ENCODE measurements at places on chromosomes 2 and 18. TPM values are rescaled to one million over a fixed set of nuclear protein-coding genes. Genes with fewer than 3 reads are reported as not detected.

Gene LRATD1
- total RNA-seq = 1.3 TPM

Gene MYL1
- total RNA-seq = not detected

Gene SCTR
- total RNA-seq = not detected

Gene VAMP5
- 106 TPM for total RNA-seq

Gene NHEJ1
- 18.6 TPM for total RNA-seq

Gene KCNG2
- 1.9 TPM for total RNA-seq

Gene PCARE
- total RNA-seq = not detected

Gene EGR4
- total RNA-seq = not detected

Gene ZDBF2
- 3.5 TPM for total RNA-seq

Gene CYP27C1
- total RNA-seq = not detected

Gene ITGB6
- total RNA-seq = 0.17 TPM

Gene PROM2
- total RNA-seq = 0.17 TPM

Gene SRD5A2
- total RNA-seq = not detected

Gene GPR55
- not detected for total RNA-seq

Gene SLC4A5
- total RNA-seq = under 0.01 TPM

Gene LIMS2
- total RNA-seq = 0.30 TPM

Gene HS6ST1
- 47.3 TPM for total RNA-seq

Gene KCNJ3
- not detected for total RNA-seq

Gene DSEL
- total RNA-seq = 18.0 TPM

Gene NTSR2
- not detected for total RNA-seq

Gene DSG4
- total RNA-seq = not detected

Gene CIDEA
- total RNA-seq = 0.84 TPM

Gene MC4R
- 0.15 TPM for total RNA-seq

Gene COLEC11
- total RNA-seq = 0.50 TPM

Gene ALLC
- not detected for total RNA-seq

Gene NETO1
- total RNA-seq = 0.74 TPM

Gene USP40
- total RNA-seq = 15.5 TPM

Gene NOL4
- not detected for total RNA-seq
